ENCODE measurements at places on chromosomes 2 and 18. TPM values are rescaled to one million over a fixed set of nuclear protein-coding genes. Genes with fewer than 3 reads are reported as not detected.

FBXO48 gene
- total RNA-seq = 0.32 TPM

PCARE gene
- not detected for total RNA-seq

FAM110C gene
- not detected for total RNA-seq

KCNS3 gene
- total RNA-seq = 7.4 TPM

ACVR1C gene
- under 0.01 TPM for total RNA-seq

MPP4 gene
- 5.2 TPM for total RNA-seq

LYPD1 gene
- total RNA-seq = 34.5 TPM

YWHAQ gene
- total RNA-seq = 260 TPM

UNC80 gene
- not detected for total RNA-seq

CROCC2 gene
- not detected for total RNA-seq

BCL11A gene
- 0.43 TPM for total RNA-seq

RPIA gene
- 6.8 TPM for total RNA-seq

FAM117B gene
- 1.7 TPM for total RNA-seq

DNA sequence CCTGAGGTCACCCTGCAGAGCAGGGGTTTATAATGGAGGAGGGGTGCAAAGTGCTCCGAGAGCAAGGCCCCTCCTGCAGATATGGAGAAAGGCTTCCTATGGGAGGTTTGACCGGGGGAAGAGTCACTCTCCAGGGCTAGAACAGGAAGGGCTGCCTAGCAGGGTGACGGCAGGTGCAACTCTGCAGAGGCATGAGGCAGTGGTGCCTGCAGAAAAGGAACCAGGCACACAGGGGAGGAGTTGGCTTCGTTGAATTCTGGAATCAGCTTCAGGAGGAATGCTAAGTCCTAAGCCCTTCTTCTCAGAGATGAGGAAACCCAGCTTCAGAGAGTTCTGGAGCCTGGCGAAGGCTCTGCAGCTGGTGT lies 17.5 kb upstream of the HPCAL1 start:
- no peak for DNase-seq

DNA sequence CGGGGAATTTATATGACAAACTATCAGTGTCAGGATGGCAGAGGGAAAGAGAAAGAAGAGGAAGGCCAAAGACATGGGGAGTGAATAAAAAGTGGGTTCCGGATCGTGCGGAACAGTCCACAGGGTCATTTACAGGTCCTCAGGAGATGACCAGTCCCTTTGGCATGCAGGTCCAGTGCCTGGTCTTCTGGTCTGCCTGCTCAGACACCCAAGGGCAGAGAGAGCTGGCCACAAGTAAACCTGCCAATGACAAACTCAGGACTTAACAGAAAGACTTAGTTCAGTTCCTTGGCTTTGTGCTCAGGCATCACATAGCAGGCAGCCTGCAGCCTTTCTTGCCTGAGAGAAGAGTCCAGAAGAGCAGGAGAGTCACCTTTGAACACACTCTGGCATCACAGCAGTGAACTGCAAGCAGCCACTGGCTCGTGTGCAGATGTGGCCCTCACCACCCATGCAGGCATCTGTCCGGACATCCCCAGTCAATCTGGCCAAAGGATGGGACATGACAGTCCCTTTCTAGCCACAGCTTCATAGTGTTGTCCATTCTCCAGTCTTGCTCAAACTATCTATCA lies 14.0 kb downstream of the TMEM127 start:
- DNase-seq = peak; percentile 91

DNA sequence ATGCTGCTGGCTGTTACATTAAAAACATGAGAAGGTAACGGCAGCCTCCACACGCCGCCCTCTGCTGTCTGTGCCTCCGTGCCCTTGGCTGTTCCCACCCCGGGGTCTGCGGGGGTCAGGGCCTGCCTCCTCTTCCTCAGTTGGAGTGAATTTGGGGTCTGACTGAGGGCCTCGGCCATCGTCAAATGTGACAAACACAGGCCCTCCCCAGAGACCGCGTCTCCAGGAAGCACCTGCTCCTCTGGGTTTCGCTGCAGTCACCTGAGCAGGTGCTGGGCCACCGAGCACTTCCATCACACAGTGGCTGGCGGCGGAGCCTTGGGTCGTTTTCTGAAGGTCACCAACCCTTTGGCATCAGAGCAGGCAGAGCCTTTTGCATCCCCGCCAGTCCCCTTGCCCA lies 70.9 kb downstream of the NFATC1 start:
- DNase-seq = no peak

DNA sequence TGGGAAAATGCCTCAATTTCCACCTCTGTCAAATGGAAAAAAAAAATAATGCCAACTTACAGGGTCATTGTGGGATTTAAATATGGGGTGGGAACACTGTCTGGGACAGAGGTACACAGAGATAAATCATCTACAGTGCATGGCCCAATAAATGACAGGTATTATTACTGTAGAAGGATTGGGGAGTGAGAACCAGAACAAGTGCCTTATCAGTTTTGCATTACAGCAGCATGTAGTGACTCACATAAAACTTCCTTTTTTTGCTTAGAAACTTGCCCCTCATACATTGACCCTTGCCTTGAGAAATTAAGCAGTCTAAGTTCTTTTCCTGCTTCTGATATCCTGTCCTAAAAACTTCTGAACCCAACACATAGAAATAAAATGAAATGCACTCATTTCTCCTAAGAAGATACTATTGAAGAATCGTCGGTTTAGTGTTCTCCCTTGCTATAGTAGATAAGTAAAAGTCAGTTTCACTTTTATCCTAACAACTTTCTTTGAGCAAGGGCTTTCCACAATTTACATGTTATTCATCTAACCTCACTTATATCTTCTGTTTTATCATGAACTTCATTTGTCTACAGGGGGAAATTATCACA lies 121.0 kb upstream of the HAAO start:
- DNase-seq = peak; percentile 58

- DNase-seq = peak; percentile 72
Measured at GRCh38 chr2:8144785-8145184, 537.1 kb upstream of the ID2 start.

DNA sequence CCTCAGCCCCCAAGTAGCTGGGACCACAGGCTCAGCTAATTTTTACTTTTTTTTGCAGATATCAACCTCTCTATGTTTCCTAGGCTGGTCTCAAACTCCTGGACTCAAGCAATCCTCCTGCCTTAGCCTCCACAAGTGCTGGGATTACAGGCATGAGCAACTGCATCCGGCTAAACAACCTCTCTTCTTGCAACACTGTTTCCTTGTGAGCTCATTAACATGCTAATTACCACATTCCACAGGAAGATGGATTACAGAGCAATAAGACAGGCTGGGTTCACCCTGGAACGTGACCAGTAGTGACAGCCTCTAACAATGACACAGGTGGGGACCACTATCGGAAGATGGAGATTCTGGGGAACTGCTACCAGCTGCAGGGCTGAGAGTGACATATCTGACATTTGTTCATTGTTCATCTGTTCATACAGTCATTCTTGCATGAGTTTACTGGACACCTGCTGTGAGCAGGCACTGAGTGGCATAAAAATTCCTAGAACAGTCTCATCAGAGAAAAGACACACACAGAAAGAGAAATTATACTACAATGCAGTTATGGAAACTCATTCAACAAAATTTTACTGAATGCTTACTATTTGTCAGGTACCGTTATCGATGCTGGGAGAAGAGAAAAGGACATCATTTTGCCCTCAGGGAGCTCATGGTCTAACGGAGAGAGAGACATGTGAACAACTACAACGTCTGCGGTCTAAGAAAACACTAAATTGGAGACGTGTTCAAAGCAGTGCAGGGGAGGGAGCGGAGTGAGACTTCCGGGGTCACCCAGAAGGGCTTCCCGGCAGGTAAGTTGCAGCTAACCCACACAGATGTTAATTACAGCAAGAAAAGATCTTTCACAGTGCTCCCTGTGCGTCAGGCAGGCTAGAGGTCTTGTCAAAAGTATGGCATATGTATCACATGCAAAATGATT lies 37.6 kb downstream of the PROC start:
- DNase-seq = no peak

DNA sequence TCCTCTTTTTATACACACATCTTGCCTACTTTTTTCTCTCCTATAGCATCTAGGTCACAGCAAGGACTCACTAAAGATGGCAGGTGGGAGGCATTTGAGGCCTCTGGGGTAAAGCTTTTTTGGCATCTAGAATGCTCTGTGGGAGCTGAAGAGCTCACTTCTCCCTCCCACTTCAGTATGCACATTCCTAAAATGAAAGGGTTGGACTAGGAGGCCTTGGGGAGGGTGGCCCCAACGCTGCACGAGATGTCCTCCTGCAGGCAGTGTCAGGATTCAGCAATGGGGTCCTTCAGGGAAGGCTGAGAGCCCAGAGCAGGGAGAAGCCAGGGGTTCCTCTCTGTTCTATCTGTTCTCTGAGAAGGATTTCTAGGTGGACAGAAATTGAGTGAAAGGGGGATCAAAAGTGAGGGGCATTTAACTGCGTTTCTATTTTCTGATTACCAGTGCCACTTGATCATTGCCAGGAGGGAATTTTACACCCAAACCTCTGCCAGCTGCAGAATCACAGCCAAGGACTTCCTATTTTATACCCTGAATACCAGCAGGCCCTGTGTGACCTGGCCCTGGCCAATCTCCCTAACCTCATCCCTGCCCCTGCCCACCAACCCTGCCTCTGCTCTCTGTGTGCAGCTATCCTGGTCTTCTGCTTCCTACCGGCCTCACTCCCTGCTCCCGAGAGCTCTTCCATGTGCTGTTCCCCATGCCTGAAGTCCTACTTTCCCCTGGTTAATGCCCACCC lies 186.2 kb downstream of the CYP26B1 start:
- DNase-seq = no peak

DNA sequence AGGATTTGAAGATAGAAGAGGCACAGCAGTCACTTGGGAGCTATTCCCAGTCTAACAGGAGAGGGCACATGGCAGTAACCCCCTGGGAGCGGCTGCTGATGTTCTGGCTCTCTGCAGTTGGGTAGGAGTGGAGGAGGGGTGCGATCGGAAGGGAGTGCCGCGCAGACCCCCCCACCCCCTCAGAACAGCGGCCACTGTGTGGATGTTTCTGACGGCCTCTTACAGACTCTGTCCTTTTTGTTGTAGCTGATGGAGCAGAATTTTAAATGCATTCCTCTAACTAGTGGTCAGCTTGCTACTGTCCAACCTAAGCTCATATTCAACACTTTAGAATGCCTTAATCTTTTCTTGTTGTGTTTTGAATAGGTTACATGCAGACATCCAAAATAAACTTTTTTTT lies 127.9 kb downstream of the AGAP1 start:
- DNase-seq = no peak

DNA sequence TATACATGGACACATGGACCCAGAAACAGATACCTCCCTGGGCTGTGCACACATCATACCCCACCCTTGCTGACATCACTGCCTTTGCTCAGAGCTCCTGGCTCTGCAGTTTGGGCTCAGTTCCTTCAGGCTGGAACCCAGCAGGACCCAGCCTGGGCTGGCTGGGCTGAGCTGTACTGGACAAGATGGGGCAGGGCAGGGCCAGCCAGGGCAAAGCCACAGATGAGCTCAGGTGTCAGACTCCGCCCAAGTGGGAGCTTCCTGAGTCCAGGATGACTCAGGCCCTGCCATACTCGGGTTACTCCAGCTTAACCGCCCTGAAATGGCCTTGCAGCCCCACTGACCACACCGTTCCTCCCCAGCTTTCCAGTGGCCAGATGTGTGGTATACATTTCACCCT lies 284.9 kb downstream of the OSR1 start:
- peak; percentile 37 for DNase-seq

- peak; percentile 85 for DNase-seq
Measured at GRCh38 chr2:216583147-216583546, 50.1 kb upstream of the IGFBP2 start.

DNA sequence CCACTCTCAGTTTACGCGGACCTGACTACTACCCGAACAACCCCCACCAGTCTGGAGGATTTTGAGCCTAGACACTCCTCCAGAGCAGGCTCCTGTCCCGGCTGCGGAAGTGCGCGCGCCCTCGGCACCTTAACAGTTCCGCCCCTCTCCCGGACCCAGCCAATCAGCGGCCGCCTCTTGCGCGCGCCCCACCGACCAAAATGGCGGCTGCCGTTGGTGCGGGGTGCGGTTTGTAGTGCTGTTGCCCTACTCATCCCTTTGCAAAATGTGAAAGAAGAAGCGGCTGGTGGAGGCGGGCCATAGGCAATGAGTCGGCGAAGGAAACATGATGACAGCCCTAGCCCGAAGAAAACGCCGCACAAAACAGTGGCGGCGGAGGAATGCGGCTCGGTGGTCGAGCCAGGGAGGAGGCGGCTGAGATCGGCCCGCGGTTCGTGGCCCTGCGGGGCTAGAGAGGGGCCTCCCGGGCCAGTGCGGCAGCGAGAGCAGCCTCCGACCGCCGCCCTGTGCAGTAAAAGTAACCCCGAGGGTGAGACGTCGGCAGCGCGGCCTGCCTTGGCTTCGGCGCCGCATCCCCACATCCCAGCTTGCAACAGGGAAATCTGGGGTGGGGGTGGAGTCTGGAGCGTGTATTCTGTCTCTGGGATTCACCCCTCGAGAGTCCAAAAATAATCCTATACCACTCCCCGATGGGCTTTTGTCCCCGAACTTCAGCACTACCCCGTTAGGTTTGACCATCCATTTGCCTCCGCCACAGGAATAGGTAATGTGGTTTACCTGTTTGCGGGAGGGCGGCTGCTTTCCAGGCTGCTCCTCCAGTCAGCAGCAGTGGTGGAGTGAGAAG lies at the start of gene ETAA1:
Gene ETAA1, plus strand, starts transcription at position 191 of the 844 bp plus-strand sequence. Its CDS starts 116 bp downstream, at position 307.
- peak; percentile 92 for DNase-seq

GRCh38 chr2:50515638-50516037 lies 516.3 kb downstream of the NRXN1 start:
- DNase-seq = no peak

- no peak for DNase-seq
Measured at GRCh38 chr2:36381993-36382392, 26.4 kb downstream of the CRIM1 start.

GRCh38 chr2:127046579-127046978 lies 60.4 kb downstream of the BIN1 start:
- DNase-seq = no peak

GRCh38 chr18:9825571-9826073 lies 60.2 kb upstream of the TXNDC2 start:
- DNase-seq = peak; percentile 98

GRCh38 chr18:60898111-60898510 lies 435.1 kb upstream of the CDH20 start:
- no peak for DNase-seq

DNA sequence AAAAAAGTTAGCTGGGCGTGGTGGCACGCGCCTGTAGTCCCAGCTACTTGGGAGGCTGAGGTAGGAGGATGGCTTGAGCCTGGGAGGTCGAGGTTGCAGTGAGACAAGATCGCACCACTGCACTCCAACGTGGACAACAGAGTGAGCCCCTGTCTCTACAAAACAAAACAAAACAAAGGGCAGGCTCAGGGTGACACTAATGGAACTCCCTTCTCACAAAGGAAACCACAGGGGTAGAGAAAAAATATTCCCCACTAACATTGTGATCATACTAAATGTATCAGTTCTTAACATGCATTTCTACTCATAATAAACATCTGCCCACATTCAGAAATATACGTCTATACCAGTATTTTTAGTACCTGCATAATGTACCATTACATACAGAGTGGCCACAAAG lies 21.1 kb downstream of the STAM2 start:
- DNase-seq = no peak

GRCh38 chr2:182636699-182637098 lies 79.4 kb upstream of the DNAJC10 start:
- no peak for DNase-seq

- DNase-seq = no peak
Measured at GRCh38 chr2:67048314-67048713, 348.8 kb upstream of the ETAA1 start.

GRCh38 chr2:236994361-236994760 lies 91.3 kb upstream of the COPS8 start:
- no peak for DNase-seq
